ENCODE measurements at places on chromosomes 12 and 14.

GRCh38 chr12:79452906-79453305 is 237.9 kb downstream of the PAWR start:
- no peak for DNase-seq

- DNase-seq = no peak
Measured at GRCh38 chr14:64625386-64626232, 75.8 kb downstream of the PPP1R36 start.

DNA sequence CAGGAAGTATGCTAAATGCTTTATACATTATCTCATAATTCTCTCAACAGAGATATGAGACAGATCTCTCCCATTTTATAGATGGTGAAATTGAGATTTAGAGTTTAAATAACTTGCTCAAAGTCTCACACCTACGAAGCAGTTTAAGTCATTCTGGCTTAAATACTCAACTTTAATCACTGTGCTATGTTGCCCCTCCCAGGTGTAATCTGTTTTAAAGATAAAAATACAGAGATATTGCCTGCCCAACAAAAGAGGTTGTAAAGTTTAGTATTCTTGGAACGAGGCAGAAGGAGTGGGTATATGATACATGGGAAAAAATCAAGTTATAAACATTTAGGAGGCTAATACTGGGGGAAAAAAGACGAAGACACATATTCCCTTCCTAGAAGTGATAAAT is 156.8 kb upstream of the LRIG3 start:
- DNase-seq = no peak

DNA sequence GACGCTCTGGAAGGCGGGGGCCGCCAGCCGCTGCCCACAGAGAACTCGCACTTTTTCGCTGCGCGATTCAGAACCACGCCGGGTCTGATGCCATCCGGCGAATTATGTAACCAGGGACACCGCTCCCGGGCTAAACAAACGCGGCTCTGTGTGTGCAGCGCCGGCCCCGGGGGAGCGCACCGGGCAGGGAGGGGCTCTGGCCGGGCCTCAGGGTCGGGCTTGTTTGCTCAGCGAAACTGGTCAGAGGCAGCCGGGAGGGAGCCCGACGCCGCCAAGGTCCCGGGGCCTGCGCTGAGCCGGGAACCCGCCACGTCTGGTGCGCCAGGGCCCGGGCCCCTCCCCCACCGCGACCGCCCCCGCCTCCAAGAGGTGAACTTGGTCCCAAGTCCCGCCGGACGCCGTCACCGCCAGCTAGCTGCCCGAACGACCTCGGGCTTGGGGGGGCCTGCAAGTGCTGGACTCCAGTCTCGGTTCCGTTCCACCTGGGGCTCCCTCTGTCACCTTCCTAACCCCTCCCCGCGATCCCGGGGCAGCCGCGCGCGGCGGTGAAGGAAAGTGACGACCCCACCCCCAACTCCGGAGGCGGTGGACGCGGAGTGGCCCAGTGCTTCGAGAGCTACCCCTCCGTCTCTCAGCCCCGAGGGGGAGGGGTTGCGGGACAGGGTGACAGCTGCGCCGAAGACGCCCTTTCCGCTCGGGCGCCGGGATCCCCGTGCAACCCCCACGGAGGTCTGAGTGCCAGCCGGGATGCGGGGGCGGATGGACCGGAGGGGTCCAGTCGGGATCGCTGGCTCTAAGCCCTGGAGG is 848 bp downstream of the CTDSP2 start:
- peak; percentile 87 for DNase-seq

DNA sequence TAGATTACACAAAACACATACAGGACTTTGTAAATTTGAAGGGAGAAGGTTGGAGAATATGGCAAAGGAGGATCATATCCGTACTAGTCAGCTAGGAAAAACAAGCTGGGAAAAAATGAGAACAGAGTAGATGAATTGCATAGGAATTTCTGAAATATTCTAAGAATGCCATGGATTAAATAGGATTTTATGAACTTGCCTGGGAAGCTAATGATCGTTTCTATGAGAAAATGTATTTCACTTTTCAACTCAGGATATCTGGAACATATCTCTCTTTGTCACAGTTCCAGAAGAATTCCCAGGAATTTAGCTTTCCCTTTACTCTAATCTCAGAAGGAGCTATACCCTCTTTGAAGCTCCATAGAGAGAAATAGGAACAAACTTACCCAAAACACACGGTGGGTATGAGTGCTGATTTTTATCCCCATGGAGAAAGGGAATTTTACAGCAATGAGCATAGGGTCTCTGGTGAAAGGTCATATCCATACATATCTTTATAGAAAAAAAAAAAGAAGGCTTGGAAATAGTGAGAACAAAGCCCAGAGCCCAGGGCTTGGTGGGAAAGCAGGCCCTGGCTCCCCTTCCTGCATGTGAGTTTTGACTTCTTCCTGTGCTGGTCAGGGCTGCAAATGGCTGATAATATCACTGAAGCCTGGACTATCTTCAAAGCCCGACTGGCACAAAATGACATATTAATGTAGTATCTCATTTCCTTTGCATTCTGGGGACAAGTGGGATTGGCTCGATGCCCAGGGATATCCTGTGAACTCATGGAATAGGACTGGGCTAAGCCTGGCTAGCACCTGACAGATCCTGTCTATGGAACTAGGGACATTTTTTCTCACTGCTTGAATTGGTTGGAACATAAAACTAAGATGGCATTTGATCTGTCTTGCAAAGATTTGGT is 136.3 kb downstream of the AEBP2 start:
- no peak for DNase-seq

DNA sequence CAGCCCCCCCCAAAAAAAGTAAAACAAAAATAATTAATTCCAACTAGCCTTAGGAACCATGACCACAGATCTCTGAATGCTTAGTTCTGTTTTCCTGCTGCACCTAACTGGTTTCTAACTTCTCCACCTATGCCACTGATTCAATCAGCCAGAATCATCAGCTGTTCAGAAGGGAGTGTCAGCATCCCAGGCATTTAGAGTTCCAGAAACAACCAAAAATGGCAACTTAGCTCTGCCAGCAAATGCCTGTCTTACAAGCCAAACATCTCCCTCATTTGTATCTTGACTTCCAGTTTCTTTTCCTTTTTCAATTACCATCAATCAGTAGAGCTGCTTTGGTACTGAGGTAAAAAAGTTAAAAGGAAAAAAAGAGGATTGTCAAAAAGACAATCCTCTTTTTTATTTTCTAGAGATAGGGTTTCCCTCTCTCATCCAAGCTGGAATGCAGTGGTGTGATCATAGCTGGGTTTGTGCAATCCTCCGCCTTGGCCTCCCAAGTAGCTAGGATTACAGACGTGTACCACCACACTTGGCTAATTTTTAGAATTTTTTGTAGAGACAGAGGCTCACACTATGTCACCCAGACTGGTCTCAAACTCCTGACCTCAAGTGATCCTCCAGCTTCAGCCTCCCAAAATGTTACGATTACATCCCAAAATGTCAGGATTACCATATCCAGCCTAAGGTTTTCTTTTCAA is 45.2 kb upstream of the ISM2 start:
- no peak for DNase-seq

DNA sequence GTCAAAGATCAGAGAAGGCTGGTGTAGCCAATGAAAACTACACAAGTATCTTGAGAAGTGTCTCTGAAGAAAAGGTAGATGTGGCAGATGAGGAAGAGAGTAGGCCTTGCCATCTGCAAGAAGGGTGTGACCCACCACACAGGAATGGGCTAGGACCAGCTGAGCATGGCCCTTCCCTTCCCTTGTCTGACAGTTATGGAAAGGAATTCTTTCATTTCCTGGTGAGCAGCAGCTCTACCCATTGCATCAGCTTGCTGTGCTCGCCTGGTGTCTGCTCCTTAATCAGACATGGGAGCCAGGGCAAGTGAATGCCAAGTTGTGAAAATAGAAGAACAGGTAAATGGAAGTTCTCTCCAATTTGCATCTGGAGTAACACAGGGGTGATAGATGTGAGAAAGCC is 145.2 kb upstream of the KRR1 start:
- DNase-seq = no peak

DNA sequence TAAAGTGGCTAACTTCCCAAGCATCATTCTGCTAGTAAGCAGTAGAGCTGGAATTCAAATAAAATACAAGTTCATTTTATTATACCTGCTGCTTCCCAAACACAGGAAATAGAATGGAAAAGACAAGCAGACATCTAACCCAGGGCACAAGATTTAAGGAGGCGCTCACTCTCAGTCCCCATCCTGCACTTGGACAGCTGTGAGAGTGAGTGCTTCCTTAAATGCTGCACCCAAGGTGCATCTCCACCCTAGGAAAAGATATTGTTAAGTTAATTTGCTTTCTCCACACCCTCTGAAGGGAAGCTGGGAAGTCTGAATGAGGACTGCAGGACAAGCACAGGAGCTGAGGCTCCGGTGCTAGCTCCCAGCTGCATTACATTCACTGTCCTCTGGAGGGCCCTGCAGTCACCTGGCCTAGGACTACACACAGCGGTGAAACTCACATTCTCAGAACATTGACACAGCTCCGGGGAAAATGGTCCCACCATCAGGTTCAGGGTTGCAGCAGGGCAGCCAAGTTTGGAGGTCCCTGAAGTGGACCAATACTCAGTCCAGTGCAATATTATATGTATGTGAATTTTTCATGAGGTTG is 14.2 kb downstream of the HEBP1 start:
- DNase-seq = no peak
